ENCODE measurements at places on chromosomes 2 and 18.

GRCh38 chr2:62221141-62221540, 25.2 kb downstream of the B3GNT2 start:
- no peak for DNase-seq

DNA sequence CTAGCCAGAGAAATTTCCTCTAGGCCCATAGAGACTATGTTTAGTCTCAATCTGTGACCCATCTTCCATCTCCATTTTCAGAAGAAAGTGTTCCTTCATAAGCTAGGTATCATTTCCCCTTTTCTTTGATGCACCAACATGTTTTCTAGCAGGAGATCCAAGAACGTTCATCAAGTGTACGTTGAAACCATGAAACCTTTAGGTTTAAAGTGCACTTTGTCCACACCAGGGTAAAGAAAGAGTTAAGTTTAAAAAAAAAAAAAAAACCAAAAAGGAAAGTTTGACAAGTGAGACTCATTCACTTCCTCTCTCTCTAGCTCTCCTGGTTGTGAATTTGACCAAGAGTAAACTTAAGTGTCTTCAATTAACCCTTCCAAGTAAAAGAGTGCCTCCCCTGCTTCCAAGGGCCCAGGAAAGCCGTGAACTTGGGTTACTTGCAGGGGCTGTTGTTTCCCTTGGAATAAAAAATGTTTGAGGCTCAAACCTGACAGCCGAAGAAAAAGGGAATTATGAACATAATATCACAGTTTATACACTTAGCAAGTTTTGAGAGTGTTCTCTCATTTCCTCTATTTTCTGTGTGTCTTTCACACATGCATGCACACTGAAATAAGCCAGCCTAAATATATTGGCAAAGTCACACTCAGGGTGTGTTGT, 56.7 kb downstream of the LBH start:
- DNase-seq, result no peak

DNA sequence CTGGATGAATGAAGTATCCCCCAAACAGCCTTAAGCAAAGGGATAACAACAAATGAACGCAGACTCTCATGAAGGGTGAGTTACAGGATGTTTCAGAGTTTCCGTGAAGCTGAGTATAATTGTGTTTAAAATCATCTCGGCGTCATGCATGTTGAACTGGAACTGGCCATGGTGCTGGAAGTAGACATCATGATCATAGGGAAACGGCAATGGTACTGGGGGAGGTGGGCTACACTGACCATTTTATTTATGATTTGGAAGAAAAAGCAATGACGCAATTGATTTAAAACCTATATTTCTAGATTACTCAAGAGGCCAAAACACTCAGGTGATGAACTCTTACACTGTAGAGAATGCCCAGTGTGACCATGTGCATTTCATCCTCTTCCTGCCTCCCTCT, 387.9 kb upstream of the MYT1L start:
- DNase-seq, result no peak

GRCh38 chr2:36478332-36478738, 119.6 kb downstream of the FEZ2 start:
- no peak for DNase-seq

GRCh38 chr2:106097038-106098000, 96.8 kb downstream of the UXS1 start:
- peak; percentile 19 for DNase-seq

DNA sequence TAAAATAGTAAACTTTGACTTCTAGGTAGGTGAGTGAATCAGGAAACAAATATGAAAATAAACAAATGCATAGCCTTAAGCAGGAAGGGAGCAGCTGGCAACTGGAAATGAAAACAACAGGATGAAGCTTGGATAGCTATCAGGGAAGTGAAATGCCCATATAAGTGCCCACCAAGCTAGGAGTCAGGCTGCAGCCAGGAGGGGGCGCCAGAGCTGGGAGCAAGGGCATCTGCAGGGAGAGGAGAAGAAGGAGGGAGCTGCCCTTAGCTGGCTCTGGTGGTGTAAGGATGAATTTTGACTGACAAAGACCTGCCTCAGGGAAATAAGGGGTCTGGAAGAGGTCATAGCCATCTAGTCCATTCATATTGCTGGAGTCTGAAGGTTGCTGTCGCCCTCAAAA, 298.3 kb downstream of the TDRD15 start:
- no peak for DNase-seq

DNA sequence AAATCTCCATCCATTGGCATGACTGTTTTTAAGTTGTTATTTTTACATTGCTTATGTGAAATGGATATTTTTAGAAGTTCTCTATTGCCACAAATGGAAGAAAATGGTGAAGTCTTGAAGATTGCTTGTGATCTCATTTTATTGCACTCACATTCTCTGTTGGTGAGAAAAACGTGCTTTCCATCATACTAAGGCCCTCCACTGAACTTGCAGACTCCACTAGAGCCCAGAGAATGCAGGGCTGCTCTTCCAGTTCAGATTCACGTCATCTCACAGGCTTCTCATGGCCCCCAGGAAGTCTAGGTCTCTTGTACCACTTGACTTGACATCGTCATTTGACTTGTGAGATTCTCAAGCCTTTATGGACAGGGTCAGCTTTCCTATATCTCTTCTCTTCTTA, 254.8 kb upstream of the COPS8 start:
- no peak for DNase-seq

DNA sequence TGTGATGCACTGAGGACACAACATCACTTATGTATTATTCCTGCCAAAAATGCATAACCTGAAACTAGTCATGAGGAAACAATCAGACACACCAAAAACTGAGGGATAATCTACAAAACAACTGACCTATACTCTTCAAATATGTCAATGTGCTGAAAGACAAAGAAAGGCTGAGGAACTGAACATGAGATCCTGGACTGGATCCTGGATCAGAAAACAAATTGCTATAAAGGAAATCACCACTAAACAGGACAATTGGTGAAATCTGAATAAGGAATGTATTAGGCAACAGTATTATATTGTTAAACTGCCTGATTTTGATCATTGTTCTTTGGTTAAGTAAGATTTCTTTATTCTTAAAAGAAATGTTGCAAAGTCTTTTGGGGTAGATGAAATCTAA, 28.8 kb downstream of the CUL3 start:
- no peak for DNase-seq

DNA sequence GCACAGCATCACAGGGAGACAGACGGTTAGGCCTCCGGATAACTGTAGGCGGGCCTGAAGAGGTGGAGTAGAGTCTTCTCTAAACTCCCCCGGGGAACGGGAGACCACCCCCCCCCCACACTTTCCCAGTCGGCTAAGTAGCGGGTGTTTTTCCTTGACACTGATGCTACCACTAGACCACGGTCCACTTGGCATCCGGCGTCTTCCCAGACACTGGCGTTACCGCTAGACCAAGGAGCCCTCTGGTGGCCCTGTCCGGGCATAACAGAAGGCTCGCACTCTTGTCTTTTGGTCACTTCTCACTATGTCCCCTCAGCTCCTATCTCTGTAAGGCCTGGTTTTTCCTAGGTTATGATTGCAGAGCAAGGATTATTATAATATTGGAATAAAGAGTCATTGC, 25.7 kb upstream of the NCL start:
- no peak for DNase-seq

- DNase-seq, result no peak
These were observed 278.2 kb downstream of the CALCRL start for GRCh38 chr2:187169864-187170263.

DNA sequence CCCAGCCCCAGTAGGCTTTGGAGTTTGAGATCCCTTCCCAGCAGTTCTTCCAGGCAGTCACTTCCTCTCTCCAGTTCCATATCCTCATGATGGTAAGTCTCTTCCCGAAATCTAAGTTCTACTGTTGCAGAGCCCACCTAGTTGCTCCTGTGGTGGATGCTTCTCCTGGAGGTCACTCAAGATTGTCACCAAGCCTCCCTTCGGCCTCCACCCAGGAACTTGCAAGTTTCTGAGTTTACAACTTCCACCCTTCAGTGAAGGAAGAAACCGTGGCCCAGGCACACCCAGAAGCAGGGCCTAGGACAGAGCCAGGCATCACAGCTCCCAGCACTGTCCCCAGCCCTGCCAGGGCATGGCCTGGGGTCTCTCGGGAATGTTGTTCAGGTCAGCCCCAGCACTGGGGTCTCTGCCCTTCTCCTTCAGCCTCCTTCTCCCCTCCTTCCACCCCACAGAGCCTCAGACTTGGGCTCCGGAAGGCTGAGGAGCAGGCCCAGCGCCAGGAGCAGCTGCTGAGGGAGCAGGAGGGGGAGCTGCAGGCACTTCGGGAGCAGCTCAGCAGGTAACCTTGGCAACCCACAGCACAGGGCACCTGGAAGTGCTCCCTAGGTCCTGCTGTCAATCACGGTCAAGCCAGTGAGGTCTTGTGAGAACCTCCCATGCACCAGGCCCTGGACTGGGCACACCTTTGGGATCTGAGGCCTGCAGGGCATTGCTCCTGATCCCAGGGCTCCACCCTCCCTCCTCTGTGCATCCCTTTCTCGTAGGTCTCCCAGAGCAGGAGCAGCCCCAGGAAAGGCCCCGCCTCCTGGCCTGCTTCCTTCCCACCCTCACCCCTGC, 7.1 kb downstream of the RUFY4 start:
- DNase-seq, result no peak

DNA sequence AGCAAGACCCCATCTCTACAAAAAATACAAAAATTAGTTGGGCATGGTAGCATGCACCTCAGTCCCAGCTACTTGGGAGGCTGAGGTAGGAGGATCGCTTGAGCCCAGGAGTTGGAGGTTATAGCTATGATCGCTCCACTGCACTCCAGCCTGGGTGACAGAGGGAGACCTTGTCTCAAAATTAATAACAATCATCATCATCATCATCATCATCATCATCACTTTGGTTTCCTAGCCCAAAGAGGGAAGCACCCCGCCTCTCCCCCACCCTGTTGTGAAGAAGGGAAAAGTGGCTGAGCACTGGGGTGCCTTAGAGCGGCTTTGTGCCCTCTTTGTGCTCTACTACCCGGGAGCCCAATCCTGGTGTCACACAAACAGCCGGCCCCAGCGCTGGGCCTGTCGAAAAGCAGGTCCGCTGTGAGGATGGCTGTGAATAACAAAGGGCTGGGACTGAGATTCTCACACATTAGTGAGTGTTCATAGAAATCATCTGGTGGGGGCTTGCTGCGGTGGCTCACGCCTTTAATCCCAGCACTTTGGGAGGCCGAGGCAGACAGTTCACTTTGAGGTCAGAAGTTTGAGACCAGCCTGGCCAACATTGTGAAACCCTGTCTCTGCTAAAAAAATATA, 42.6 kb upstream of the ASXL2 start:
- no peak for DNase-seq

GRCh38 chr2:230991598-230991997, 4.3 kb upstream of the SPATA3 start:
- no peak for DNase-seq

GRCh38 chr2:145919477-145919876, 1399.6 kb upstream of the ZEB2 start:
- no peak for DNase-seq

DNA sequence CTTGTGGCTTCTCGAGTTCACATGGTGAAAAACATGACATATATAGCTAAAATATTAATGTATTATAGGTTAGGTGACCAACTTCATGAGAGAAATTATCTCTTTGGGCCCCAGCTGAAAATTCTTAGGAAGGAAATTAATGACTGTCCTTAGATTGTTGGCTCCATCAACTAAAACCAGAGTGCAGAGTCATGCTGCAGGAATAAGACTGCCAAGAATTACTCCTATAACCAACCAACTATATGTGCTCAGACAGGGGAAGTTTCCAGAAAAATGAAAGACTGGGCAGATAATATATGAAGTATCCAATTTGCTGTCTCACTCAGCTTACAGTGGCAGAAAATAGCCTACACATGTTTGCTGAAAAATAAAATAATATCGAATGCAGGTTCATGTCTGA, 71.0 kb upstream of the TMEFF2 start:
- no peak for DNase-seq

GRCh38 chr2:23083966-23084365, 301.0 kb upstream of the KLHL29 start:
- DNase-seq, result no peak

GRCh38 chr18:70022636-70023035, 75.0 kb upstream of the CD226 start:
- no peak for DNase-seq

- no peak for DNase-seq
These were observed 172.8 kb downstream of the CYP26B1 start for GRCh38 chr2:71974846-71975245.

DNA sequence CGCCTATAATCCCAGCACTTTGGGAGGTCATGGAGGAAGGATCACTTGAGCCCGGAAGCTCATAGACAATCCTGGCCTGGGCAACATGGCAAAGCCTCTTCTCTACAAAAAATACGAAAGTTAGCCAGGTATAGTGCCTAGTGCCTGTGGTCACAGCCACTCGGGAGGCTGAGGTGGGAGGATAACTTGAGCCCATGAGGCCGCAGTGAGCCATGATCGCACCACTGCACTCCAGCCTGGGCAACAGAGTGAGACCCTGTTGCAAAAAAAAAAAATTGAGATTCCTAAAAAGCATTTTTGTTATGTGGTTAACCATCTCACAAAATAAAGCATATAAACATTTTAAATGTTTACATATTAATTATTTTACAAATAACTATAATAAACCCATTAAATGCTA, 13.9 kb downstream of the PCBP1 start:
- no peak for DNase-seq

GRCh38 chr18:76479351-76480238, 15.4 kb downstream of the ZNF516 start:
- no peak for DNase-seq

DNA sequence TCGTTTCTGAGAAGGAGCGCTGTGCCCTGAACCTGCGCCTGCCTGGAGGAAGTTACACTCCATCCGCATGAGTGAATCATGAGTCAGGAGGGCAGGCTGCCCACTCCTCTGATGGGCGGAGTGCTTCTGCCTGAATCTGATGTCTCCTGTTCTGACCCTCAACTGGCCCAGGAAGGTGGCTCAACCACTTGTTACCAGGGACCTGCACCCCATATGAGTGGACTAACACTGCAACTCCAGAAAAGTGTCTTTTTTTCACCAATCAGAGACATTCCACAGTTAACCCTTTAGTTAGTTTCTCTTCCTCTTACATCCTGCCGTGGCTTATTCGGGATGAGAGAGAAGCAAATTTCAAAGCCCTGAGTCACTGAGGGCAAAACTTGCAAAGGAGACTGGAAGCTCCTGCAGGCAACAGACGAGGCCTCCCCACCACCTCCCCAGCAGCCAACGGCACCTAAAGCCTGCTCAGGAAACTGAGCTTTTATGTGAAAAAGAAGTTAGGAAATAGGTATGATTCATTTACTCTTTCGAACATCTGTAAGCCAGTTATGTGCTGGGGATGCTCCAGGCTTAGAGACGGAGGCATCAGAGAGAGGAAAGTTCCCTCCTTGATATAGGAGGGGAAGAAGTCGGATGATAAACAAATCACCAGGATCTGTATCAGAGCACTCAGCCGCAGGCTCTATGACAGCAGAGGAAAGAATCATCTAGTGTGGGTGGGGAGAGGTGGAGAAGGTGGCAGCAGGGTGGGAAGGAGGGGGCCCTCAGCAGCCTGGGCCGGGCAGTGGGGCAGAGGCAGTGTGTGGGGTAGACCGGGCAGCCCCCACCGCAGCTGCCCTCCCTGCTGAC, 30.9 kb downstream of the MBP start:
- DNase-seq, result peak; percentile 32
